ENCODE measurements at places on chromosomes 12 and 14.

GRCh38 chr14:90266441-90267154 is 10.2 kb downstream of the PSMC1 start:
- DNase-seq = no peak

GRCh38 chr12:112322441-112322840 is 59.8 kb downstream of the HECTD4 start:
- DNase-seq = no peak

- DNase-seq = no peak
Observed at GRCh38 chr12:124479680-124480468, 87.5 kb downstream of the NCOR2 start.

DNA sequence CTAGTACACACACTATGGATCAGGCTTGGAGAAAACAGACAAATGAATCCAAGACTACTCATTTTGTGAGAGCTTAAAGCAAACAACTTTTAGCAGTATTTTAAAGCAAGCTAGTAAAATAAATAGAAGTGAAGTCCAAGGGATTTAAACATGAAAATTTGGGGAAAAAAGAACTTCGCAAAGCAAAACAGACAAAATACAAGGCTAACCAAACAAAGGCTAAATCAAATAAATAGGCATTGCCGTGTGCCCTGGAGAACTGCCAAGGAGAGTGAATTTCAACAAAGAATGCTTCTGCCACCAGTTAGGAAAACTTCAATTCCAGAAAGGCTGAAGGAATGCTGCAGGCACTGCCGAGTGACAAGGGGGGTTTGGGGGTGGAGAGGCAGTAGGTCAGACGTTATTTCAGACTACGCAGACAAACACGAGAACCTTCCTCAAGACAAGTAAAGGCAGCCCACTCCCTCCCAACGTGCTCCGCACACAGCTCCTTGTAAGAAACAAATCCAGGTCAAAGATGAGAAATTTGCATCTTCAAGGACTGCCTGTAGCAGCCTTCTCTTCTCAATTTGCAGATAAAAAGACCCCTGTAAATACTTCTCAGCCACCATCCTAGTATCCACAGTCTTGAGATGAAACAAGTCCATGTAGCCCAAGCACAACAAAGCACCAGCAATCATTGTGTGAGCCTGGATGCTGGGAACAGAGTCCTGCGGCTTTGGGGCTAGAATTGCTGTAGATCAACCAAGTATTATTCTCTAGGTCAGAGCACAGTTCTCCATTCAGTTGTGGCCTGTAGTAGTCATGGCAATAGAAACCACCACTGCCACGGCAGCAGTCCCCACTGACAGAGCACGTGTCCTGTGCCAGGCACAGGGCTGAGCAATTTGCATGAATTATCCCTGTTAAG is 43.3 kb downstream of the EFCAB11 start:
- no peak for DNase-seq

DNA sequence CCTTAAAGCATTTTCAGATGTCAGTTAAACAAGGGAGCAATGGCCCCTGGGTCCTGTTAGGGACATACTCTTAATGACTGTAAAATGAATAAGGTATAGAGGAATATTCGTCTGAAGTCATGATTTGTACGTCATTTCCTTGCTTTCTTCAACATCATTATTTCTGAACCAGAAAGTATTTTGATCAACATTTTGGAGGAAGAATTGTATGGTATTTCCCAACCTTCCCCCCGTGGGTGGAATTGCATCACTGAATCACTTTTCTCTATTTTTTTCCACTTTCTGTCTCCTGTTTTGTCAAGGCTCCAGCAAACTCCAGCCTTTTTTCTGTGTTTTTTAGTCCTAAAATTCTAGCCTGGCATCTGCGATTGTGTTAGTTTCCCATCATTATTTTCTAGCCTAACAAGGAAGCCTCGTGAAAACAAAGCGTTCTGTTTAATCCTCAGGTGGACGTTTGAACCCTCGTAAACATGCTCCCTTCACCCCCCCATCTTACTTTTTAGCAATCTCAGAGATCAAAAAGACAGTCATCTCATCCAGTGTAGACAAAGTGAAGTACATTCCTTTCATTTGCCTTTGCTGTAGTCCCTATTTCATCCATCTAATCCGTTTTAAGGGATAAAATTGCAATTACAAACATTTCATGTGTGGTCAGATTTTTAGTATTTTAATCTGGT is 62.3 kb downstream of the ETV6 start:
- no peak for DNase-seq

DNA sequence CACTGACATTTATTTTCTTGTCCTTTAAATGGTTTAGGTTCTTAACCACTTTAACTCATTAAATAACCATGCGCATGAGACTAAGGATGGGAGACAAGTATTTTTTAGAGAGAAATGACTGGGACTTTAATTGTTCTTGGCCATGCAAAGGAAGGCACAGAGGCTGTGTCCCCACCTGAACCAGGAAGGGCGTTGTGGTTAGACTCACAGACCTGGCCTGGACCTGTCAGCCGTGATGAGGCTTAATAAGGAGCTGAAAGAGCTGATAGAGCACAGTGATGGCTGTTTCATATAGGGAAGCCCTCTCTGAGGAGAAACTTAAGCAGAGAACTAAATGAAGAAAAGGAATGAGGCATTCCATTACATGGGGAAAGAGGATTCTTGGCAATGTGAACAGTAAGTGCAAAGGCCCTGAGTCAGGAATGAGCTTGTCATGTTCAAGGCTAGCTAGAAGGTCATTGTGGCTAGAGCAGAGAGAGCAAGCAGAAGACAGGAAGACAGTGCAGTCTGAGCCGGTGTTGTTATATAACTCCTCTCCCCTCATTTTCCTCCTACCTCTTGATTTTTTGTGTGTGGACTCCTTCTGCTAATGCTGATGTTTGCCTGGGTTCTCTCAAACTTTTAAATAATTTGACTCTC is 74.4 kb upstream of the ANO4 start:
- no peak for DNase-seq

- DNase-seq = no peak
Observed at GRCh38 chr12:122024132-122024785, 2.6 kb downstream of the BCL7A start.

DNA sequence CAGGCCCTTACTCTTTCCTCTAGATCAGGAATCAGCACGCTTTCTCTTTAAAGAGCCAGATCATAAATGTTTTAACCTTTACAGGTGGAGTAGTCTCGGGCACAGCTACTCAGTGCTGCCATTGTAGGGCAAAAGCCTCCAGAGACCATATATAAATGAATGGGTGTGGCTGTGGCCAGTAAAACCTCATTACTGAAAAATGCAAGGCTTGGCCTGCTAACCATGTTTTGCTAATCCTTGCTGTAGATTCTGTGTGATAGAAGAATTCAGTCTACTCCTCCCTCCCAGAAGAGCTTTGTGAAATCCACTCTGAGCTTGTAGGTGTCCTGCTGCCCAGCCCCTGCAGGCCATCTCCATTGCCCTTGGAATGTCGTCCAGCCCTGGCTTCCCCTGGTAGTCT is 58.1 kb downstream of the HSP90AA1 start:
- DNase-seq = no peak

GRCh38 chr12:51417826-51418225 is 6.8 kb upstream of the SLC4A8 start:
- no peak for DNase-seq

GRCh38 chr12:122406701-122407164 is 15.7 kb downstream of the CLIP1 start:
- DNase-seq = no peak

GRCh38 chr14:90659156-90659555 is 157.1 kb downstream of the TTC7B start:
- DNase-seq = no peak

DNA sequence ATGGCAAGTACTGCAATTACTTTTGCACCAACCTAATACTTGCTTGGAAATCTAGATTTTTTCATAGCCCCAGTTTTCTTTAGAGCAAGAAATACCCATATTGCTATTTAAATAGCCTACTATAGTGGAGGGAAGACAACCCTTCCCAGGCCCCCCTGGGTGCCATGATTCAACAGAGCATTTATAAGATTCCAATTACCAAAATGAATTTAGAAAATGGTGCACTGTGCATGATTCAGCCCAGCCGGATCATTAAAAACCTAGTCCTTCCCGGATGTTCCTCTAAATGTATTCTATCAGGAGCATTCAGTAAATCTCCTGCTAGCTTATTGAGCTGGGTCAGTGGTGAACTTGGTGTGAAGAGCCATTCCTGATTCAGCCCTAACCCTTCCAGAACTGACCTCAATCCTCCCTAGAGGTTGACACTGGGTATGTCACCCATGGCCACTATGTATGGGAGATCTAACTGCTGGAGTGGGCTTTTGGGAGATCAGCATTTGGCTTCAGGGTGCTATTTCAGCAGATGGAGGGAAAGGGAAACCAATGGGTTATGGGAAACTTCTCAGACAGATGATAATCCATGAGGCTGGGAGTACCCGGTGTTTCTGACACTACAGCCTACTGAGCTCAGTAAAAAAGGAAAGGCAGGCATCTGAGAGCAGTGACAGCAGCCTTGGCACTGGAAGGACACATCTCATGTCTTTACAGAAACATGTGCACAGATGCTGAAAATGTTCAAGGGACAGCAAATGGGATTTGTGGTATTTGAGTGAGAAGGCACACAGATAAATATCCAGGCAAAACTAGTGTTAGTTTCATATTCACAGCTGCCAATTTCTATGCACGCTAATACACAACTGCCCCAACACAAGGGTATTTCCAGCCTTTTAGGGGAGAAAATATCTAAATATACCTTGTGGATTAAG is 258.9 kb downstream of the DPF3 start:
- DNase-seq = no peak

DNA sequence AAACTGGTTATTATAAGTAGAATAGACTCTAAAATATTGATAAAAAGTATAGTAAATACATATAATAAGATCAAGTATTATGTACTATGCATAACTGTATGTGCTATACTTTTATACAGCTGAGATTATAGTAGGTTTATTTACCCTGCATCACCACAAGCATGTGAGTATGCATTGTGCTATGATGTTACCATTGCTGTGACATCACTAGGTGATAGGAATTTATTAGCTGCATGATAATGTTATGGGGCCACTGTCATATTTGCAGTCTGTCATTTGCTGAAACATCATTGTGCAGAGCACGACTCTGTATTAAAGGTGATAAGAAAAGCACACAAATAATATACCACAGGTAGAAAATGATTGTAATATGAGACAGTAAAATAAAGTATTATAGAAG is 385.6 kb downstream of the ZFP36L1 start:
- no peak for DNase-seq

DNA sequence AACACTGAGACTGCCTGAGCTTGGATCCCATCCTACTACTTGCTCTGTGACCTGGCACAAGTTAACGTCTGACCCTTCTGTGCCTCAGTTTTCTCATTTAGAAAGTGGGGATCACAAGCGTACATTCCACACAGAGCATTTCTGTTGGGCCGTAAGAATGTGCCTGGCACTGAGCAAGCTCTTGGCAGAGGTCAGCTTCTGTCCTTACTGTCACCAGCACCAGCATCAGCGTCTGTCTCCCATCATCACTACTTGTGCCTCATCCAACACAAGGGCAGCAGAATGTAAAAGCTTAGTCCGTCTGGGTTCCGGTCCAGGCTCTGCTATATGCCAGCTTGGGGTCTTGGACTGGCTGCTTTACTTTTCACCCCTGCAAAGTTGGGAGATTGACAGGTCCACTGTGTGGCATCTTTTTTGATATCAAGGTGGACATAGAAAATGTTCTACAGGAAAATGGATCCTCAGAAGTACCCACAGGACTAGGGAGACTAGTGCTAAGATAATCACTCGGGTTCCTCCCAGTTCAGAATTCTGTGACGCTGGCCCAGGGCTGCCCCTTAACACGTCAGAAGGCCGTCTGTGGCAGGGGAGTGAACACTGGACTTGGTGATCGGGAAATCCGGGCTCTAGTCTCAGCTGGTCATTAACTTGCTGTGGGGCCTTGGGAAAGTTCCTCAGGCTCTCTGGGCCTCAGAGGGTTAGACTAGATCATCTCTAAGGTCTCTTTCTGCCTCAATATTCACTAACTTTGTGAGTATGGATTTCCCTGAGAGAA is 65.9 kb downstream of the CACNA1C start:
- DNase-seq = no peak

DNA sequence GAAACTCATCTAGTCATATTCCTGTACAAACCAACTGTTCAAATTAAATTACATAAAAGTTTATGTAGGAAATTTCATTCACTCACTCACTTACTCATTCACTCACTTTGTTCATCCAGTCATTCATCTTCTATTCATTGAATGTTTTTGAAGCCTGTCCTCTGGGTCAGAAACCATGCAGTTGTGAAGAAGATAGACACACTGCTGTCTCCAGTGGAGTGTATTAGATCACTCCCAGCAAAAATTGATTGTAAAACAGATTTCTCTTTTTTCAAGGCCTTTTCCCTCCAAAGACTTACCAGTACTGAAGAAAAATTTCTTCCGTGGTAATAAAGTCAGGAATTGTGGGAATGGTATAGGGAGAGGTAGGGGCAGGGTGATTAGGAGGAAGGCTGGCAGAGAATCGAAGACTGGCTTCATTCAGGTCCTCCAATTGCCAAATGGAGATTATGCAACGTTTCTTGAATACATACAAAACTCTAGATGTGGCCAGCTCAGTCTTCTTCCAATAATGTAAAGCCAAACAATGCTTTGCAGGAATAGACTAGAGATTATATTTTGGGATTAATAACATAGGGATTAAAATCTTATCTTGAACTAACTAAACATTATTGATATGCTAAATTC is 9.1 kb downstream of the LRRK2 start:
- no peak for DNase-seq

DNA sequence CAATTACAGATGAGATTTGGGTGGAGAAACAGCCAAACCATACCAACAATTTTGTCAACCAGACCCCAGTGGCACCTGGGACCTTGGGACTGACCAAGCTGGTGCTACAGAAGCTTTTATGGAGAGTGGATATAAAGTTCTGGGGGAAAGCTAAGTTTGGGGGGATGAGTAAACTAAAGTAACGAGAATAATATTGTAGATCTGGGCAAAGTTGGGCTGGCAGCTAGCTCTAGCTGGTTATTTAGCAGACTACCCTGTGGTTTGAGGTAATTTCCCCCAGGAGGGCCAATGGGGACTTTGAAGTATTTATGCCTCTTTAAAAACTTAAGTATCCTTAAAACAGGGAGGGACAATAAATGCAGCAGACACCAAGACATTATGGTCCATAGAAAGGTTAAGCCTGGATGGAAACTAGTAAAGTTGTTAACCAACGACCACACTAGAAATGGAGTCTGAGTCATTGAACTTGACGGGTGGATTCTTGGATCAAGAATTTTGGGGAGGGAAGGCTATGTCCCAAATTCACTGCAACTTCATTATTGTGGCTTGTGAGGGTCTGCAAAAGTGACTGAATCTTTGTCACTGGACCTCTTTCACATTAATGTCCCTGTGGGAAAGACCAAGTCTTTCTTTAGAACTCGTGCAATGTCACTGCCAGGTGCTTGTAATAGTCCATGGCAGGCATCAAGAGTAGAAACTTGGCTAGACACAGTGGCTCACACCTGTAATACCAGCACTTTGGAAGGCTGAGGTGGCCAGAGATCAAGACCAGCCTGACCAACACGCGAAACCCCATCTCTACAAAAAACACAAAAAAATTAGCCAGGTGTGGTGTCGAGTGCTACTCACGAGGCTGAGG is 48.5 kb upstream of the OR5AU1 start:
- no peak for DNase-seq

- DNase-seq = no peak
Observed at GRCh38 chr12:92516277-92516600, 186.6 kb upstream of the PLEKHG7 start.
